Fibroblast of skin of back (primary cell): ENCODE measurements at places on chromosomes 1 and 21.

DNA sequence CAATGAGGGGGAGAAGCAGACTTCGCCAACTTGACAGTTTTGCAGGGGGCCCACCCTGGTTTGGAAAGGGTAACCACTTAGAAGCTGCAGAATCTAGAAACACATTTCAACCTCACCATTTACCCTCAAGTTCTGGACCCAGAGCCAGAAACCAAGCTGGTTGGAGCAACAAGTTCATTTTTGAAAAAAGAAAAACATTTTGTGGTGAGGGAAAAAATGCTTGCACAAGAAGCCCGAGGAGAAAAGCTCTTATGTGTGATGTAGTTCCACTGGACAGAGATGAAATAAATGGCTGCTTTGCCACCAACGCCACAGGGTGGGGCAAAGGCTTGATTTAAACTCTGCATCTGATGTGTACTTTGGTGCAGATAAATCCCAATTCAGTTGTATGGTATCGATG lies 10.6 kb upstream of the NGF start:
- no peak for DNase-seq

GRCh38 chr21:28799926-28800325 lies 192.8 kb downstream of the LTN1 start:
- DNase-seq, result no peak

GRCh38 chr1:2975466-2976179 lies 45.6 kb upstream of the ACTRT2 start:
- DNase-seq, result peak; percentile 35

GRCh38 chr1:63537940-63538339 lies 14.6 kb downstream of the EFCAB7 start:
- DNase-seq, result no peak

DNA sequence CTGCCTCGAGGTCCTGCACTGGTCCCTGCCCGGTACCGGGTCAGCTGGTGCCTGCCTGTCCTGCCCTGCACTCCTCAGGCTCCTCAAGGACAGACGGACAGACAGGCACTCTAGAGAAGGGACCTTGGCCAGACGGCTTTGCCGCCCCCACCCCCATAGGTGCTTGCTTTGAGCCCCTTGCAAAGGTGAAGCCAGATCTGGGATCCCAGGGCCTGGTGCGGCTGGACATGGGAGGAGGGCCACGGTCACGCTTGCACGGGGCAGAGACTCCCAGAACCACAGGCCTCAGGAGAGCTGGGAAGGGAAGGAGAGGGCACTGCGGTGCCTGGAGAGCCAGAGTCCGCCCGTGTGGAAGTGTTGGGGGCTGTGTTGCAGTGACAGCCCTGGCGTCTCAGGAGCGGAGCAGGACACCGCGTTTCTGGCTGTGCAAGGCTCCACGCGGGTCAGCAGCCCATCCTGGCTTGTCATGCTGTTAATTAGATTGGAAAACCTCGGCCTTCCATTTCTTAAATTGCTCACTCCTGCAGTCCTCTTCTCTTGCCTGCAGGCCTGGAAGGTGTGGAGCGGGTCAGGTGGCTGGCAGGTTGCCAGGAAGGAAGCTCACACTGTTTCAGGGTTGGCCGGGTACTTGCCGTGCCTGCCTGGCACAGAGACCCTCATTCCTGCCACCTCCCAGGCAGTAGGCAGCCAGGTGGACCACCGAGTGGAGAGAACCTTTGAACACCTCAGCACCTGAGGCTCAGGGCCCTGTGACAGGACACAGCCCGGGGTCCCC lies 16.3 kb downstream of the COL18A1 start:
- DNase-seq, result no peak

GRCh38 chr21:42861848-42862400 lies 17.4 kb downstream of the WDR4 start:
- DNase-seq, result no peak

GRCh38 chr1:14706631-14707030 lies 108.1 kb downstream of the KAZN start:
- DNase-seq, result no peak

DNA sequence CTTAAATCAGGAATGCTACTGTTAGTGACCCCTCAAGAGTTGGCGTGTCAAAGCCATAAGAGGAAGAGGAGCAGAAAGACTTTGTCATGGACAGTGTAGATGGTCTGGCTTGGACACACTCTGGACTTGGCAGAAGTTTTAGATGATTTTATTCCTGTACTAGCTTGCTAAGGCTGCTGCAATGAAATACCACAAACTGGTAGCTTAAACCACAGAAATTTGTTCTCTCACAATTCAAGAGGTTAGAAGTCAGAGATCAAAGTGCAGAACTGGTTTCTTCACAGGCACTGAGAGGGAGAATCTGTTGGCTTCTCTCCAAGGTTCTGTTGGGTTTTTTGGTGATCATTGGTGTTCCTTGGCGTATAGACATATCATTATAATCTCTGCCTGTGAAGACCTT lies 869.8 kb upstream of the B3GALT2 start:
- DNase-seq, result no peak

DNA sequence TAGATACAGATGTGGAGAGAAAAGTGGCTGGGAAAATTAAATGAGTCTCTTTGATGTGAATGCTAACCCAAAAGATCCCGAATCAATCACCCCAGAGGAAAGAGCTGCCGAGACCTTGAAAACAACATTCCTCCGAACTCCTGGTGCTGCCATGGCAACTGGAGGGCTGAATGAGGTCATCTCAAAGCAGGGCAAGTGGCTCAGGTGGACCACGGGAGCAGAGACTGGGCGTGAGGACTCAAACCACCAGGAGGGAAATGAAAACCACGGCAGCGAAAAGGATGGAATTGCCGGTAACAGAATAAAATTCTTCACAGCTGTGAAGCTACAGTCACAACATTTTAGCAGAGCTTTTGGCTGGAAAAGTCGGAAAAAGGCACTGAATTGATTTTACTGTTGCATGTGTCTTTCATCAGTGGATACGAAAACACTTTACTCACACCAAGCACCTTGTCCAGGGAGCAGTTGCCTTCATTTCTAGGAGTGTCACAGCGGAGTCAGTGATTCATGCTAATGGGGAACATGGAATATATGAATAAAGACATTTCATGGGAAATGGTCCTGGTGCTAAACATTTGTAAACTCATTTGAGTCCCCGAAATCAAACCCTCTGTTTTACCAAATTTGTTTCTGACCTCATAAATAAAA lies 23.2 kb upstream of the BECN2 start:
- peak; percentile 39 for DNase-seq
